ENCODE measurements at places on chromosomes 6 and 20. TPM values are rescaled to one million over a fixed set of nuclear protein-coding genes. Genes with fewer than 3 reads are reported as not detected.
A peak's percentile ranks its signal among the peaks of the same experiment; 100 is the strongest.

DNA sequence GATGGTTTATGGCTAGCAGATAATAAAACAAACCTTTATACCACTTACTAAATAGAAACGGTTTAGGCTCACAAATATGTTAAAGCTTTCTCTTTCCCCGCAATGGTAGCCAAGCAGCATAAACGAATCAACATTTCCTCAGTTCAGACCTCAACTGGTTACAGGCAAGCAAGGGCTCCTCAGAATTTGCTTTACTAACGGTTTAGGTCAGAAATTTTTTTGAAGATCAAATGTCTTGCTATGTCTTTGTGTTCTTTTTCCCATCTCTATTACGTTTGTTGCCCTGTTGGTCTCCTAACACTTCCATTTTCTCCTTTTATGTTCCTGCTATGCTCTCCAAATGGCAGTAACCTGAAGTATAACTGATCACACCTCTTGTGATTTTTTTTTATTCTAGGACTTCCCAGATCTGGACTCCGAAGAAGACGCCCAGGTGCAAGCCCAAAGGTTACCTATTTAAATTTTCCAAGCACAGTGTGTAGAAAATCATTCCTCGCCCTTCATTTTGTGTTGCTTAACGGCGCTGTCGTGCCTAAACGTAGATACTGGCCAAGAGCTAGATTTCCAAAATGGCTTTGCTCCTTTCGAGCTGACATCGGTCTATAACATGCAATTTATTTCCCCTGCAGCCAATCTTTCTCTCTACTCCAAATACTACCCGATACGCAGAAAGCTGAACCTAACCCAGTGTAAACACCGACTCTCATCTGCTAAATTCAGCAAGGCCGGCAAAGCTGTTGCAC, 717 bp upstream of the ASF1A start:
- peak; percentile 41 for DNase-seq
- H3K36me3 ChIP-seq = peaks cover 7% of the 10 kb centered on the region
- H3K4me3 ChIP-seq = peak overlapping the region; percentile 97
- H3K27me3 ChIP-seq = no peaks in the 10 kb centered on the region
- H3K27ac ChIP-seq = peak overlapping the region; percentile 95

The CYP24A1 gene
- not detected for total RNA-seq

- peaks cover 3% of the 10 kb centered on the region for H3K27me3 ChIP-seq
- no peak overlapping the region for H3K4me3 ChIP-seq
- no peaks in the 10 kb centered on the region for H3K36me3 ChIP-seq
- DNase-seq = no peak
These were observed 30.5 kb upstream of the RPS6KA2 start for GRCh38 chr6:166657531-166657930.

The ASIP gene
- total RNA-seq = not detected

DNA sequence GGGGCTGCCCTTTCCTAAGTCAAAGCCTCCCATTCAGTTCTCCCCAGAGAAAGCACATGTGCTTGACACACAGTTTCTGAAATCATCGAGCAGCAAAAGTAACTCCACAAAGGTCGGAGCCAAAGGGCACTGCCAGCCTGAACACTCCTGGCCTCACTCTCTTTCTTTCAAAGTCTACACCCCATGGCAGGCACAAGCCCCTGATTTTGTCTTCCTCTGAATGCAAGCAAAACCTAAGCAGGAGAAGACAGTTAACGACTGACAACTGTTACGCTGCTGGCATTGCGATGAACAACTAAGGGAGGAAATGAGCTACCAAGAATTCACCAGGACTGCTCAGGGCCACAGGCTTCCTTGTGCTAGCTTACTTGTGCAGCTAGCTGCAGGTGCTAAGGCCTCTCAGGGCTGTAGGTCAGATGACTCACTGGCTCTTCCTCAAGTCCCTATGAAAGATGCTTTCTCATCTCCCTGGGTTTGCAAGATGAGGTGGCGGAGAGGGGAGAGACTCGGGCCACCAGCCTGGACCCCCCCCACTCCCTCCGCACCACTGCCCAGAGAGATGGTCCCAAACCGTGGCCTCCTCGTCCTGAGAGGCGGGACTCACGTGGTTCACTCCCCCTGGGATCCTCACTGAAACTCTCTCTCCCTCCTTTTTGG, 208.2 kb downstream of the DLL1 start:
- H3K36me3 ChIP-seq = peaks cover 4% of the 10 kb centered on the region
- no peak overlapping the region for H3K27ac ChIP-seq
- no peaks in the 10 kb centered on the region for H3K4me1 ChIP-seq
- no peak overlapping the region for H3K4me3 ChIP-seq

DNA sequence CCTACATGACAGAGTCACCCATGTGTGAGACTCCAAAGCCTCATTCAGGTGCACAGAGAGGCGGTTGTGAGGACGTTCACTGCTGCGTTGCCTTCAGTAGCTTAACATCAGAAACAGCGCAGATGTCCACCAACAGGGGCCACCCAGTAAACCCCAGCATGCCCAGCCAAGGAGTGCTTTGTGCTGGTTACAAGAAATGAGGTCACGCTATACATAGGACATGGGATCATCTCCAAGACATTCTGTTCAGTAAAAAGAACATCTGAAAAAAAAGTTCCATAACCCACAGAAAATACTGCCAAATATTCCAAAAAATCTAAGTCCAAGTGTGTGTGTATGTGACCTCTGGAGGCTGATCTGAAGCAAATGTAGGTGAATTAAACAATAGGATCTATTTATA, 16.0 kb downstream of the SLC52A3 start:
- no peak overlapping the region for H3K27ac ChIP-seq
- no peak overlapping the region for H3K4me3 ChIP-seq
- peaks cover 3% of the 10 kb centered on the region for H3K4me1 ChIP-seq
- no peak for DNase-seq
